ENCODE measurements at places on chromosomes 6 and 20.

GRCh38 chr6:166745801-166746668 lies 119.0 kb upstream of the RPS6KA2 start:
- DNase-seq = no peak

DNA sequence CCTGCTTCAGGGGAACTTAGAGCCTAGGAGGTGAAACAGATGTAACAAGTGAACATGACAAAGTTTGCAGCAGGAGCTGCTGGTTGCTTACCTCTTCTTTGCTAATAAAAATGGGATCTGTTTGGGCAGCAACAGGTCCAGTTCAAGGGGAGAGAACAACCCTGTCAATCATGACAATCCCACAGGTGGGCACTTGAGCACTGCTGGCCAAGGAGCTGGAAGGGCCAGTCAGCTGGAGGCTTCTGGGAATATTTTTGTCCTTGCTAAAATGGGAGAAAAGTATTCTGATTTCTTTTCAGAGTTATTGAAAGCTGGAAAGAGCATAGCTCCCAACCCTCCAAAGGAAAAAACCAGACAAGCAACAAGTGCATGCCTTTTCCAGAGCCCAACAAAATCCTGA lies 477.7 kb upstream of the SULF2 start:
- no peak for DNase-seq

- DNase-seq = no peak
Measured at GRCh38 chr6:100810015-100810414, 71.1 kb downstream of the ASCC3 start.

DNA sequence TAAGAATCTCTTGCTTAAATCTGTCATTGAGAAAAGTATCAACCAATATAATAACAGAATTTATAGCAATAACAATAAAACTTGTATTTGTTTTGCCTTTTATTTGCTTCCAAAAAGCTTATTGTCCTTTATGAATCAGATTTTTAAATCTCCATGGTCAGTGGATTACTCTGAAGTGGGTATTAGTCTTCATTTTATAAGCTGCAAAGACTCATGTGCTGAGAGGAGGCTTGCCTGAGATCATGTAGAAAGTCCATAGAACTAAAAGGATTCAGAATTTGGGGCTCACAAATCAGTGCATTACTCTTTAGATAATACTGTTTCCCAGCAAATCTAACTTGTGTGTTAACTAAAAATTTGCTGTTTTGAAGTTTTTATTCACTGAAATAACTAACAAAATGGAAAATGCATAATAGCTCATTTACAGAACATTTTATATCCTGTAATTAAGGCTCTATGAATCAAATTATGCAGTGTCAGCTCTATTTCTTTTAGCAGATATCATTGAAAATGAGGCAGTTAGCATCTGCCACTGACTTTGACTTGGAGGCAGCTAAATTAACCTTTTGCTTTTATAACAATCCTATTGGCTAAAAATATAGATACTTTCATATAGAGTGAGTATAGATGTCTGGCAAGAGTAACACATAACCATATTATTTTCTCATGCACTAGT lies 781.1 kb upstream of the CITED2 start:
- no peak for DNase-seq

GRCh38 chr20:751761-752160 lies 16.5 kb downstream of the SLC52A3 start:
- DNase-seq = no peak

- DNase-seq = no peak
Measured at GRCh38 chr20:41234546-41234945, 83.0 kb downstream of the ZHX3 start.

DNA sequence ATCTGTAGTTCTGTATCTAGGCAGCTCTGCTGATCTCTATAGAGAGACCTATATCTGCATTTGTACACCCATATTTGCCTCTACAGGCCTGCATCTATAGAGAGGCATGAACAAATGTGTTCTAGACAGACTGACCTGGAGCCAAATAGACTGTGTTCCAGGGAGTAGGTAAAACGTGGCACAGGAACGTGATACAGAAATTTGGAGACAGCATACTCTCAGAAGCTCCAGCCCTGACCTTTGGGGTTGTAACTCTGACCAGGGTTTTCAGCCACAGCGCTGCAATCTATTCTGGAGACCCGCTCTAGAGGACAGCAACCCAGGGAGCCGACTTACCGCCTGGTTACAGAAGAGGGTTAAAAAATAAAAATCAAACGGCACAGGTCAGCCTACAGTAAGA lies 983 bp downstream of the RBBP9 start:
- DNase-seq = no peak

GRCh38 chr6:17167327-17167979 lies 65.6 kb downstream of the STMND1 start:
- DNase-seq = no peak

GRCh38 chr20:17515053-17515452 lies 16.1 kb downstream of the BFSP1 start:
- DNase-seq = no peak

- DNase-seq = no peak
Measured at GRCh38 chr6:130585587-130585986, 219.8 kb downstream of the TMEM200A start.

GRCh38 chr20:10667077-10667401 lies 6.8 kb downstream of the JAG1 start:
- DNase-seq = no peak

- DNase-seq = no peak
Measured at GRCh38 chr20:53611449-53611894, 17.8 kb upstream of the ZNF217 start.

DNA sequence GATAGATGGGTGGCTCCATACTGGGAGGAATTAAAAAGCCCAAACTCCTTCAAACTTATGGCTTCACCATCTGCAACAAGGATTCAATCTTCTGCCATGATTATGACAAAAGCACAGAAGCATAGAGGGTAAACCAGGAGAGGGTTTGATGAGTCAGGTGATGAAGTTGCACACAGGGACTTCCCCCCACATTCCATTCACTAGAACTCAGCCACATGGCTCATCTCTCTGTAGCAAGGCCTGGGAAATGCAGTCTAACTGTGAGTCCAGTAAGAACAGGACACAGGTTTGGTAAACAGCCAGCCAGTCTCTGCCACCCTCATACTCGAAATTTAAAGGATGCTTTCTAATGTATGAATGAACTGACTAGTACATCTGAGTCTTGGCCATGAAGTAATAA lies 142.9 kb downstream of the HIVEP2 start:
- DNase-seq = no peak

- no peak for DNase-seq
Measured at GRCh38 chr6:155882527-155883333, 427.1 kb upstream of the NOX3 start.

DNA sequence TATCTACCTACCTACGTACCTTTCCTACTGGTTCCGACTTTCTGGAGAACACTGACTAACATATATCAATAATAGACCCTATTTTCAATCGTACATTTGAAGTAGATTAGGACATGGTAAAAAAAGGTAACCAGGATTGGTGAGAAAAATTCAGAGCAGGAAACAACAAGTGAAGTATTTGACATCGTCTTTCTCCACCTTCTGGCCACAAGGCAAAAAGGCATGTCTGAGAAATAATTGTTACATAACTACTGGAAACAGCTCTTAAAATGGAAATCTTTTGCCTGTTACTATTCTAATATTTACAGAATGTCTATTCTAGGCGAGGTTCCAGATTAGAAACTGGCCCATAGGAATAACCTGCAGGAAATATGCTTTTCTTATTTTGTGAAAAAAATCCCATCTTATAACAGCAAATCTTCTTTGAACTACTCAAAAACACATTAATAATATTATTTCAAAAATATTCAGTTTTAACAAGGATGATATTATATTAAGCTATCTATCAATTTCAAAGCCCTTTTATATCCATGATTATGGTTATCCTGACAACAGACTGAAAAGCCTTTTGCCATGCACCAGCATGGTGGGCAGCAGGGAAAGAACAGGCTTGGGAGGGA lies 80.8 kb downstream of the RCAN2 start:
- no peak for DNase-seq

GRCh38 chr20:54126806-54127655 lies 46.8 kb downstream of the CYP24A1 start:
- no peak for DNase-seq

DNA sequence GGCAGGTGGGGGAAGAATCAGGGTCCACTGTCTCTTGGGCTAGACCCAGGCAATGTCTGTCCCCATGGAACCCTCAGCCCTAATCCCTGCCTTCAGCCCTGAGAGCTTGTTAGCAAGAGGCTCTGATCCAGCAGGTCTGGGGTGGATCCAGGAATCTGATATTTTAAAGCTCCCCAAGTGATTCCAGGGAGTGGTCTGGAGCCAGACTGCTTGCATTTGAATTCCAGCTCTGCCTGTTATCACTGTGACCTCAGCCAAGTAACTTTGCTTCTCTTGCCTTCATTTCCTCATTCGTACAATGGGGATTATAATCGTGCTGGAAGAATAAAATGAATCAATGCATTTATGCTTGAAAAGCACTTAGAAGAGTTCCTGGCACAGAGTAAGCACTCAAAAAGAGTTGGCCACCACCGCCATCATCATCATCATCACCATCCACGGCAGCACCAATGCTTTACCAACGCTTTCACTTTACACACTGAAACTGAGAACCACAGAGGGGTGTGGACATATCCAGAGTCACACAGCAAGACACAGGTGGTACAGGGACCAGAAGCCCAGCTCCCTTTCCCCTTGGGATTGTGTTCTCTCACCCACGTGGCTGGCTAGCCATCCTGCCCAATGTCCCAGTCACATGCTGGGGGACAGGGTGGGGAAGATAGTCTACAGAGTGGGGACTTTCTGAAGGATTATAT lies 75.7 kb upstream of the RALY start:
- DNase-seq = no peak

- DNase-seq = no peak
Measured at GRCh38 chr6:49550492-49551077, at the start of gene C6orf141. Gene C6orf141, plus strand, starts transcription at chr6:49550668. Its CDS starts 125 bp downstream, at chr6:49550793.

GRCh38 chr6:106339334-106340029 lies 13.9 kb upstream of the ATG5 start:
- no peak for DNase-seq
